ENCODE measurements at places on chromosomes 4 and X.
A peak's percentile ranks its signal among the peaks of the same experiment; 100 is the strongest.

- DNase-seq: no peak
These were observed 102.1 kb downstream of the CPZ start for GRCh38 chr4:8694651-8695151.

- DNase-seq: peak; percentile 11
These were observed 305.5 kb upstream of the TACR3 start for GRCh38 chr4:104025251-104025650.

GRCh38 chr4:155025762-155026457, 182.5 kb upstream of the NPY2R start:
- no peak for DNase-seq

- DNase-seq: no peak
These were observed 114.6 kb downstream of the RASL11B start for GRCh38 chr4:52976523-52977230.

- no peak for DNase-seq
These were observed 295.3 kb upstream of the CTSO start for GRCh38 chr4:156248917-156249316.

DNA sequence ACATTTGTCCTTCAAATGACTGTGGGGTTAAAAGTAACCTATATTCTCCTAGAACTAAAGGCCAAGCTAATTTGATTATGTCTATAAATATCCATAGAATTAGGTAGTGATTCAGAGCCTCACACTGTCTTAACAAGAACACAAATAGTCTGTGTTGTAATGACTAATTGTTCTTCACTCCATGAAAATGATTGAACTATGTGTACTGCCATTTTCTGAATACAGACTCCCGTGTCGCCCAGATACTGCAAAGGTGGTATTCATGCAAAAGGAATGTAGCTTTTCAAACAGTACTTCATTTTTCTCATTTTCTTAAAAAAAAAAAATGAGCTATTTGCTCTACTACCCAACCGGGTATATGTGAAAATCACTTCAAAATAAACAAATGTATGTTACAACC, 11.3 kb upstream of the PHKA2 start:
- no peak for DNase-seq

GRCh38 chr4:118352843-118353533, at the start of gene PRSS12:
PRSS12 (minus strand) TSS chr4:118353003; CDS start chr4:118352720, 283 bp downstream.
- no peak for DNase-seq

DNA sequence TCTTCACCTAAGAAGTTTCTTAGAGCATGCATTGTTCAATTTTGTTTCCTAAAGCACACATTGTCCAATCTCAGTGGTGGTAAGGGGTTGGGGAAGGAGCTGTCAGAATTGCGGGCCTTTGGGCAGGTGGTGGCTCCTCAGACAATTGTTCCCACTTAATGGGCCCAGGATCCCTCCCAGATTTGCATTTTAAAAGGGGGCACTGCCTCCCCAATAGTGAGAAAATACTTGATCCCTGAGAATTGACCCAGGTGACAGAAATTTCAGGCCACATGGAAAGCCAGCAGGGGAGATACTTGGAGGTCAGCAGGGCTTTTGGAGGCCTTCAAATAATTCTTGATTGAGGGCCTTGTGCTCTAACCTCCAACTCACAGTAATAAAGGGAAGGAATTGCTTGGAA, 217.1 kb downstream of the ZNF674 start:
- DNase-seq: no peak

GRCh38 chr4:95508421-95508820, 40.4 kb downstream of the UNC5C start:
- DNase-seq: no peak

DNA sequence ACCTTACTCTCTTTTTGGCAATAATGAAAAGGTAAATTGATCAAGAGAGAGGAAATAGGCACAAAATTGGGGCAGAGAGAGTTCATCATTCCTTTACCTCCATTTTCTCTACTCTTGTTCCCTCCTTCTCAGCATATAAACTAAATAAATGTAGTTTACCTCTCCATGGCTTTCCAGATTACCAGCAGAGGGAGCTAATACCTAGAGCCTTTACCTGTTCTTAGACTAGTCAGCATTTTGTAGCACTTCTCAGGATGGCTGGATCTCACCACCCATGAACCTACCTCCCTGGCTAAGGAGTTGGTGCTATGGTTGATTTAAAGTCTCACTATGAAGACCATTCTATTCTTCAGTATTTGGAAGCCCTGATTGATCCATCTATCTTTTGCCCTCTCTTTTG, 15.7 kb downstream of the OFD1 start:
- DNase-seq: peak; percentile 13

DNA sequence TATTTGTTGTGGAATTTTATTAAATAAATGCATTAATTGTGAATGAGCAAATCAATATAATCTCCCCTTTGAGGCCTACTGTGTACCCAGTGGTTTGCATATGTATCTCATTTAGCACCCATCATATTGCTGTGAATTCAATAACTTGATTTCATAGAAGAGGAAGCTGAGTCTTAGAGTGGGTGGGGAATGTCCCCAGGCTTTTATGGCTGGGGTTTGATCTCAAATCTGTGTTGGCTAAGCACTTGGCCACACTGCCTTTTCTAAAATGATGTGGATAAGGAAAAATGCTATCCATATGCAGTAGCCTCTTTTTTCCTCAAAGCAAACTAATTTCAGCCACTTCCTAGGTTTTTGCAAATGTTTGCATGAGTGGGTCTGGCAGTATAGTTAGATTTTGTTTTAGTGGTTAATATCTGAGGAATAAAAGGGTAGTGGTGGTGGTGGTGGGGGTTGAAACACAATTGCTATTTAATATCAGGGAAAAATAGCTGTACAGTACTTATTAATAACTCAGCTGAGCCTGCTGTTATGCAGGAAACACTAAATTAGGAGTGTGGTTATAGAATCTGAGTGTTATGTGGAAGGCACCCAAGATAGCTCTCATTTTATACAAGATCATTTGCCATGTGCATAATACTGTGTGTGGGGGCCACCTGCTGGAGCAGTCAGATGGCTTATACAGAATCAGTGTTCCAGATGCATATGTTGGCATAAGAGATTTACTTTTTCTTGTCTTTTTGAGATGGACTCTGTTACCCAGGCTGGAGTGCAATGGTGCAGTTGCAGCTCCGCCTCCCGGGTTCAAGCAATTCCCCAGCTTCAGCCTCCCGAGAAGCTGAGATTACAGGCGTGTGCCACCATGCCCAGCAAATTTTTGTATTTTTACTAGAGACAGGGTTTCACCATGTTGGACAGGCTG, 108.0 kb downstream of the TMEM131L start:
- peak; percentile 10 for DNase-seq

DNA sequence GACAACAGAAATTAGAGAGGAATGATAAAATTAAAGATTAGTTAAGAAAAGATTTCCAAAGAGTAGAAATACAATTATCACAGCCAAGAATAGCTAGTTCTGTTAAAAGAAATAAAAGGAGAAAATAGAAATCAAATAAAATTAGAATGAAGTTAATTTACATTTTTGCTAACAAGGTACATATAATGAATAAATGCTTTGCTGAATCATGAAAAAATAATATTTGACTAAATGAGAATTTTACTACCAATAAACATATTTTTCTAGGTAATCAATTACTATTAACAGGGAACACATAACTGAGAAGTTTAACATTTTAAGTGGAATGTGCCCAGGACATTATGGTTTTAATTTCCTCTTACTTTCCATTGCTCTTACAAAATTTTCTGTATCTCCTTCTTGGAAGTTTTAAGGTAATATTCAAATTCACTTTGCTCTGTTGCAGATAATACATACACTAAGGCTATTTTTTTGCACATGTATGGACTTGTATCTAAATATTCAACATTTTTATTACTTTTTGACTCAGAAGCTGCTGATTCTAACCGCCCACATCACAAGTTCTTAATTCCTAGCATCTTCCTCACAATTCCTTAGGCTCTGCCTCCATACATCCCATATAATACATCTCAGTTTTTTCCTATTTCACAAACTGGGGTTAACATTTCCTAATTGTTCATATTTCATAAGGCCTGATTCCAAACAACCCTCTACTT, 870.7 kb upstream of the INTU start:
- DNase-seq: no peak

DNA sequence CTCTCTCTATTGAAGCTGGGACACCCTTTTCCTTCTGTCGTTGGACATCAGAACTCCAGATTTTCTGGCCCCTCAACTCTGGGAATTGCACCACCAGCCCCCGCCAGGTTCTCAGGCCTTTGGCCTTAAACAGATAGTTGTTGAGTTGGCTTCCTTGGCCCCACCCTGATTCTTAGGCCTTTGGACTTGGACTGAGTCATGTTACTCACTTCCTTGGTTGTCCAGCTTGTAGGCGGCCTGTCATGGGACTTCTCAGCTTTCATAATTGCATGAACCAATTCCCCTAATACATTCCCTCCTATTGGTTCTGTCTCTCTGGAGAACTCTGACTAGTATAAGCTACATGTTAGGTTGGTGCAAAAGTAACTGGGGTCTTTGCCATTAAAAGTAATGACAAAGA, 195.7 kb downstream of the GPAT3 start:
- DNase-seq: no peak

- DNase-seq: no peak
These were observed 419.9 kb upstream of the SLIT2 start for GRCh38 chr4:19831644-19832285.

- no peak for DNase-seq
These were observed 11.7 kb downstream of the MSN start for GRCh38 chrX:65679071-65679540.

DNA sequence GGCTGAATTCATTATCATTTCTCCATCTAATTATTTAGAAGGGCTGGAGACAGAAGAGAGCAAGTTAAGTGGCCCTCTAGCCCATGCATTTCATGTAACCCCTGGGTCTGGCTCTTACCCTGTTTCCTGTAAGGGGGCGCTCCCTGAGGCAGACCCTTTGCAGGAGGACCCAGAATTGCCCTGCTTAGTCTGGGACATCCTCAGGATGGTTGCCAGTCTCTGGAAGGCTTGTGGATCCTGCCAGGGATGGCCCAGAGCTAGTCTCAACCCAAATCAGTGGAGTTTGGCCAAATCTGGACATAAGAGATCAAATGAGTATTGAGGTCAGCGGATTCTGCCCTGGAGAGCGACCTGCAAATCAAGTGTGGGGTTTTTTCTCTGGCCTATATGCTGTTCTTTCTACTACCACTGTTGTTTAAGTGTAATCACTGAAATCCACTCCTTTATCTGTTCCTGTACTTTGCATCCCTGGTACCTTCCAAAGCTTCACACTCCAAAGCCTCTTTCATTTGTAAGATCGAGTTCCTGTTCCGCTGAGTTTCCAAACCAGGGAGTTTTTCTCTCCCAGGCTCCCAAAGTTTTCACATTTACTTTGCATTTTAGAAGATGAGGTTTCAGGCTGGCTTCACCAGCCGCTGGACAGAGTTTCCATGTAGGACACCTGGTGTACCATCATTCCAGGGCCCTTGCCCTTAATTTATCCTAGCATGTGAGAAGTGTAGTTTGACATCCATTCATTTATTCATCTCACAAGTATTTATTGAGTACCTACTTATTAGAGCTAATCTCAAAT, 6.3 kb downstream of the KLF3 start:
- DNase-seq: no peak

- no peak for DNase-seq
These were observed 57.8 kb downstream of the RS1 start for GRCh38 chrX:18613930-18614639.

GRCh38 chr4:146478009-146478408, 43.7 kb downstream of the SLC10A7 start:
- DNase-seq: peak; percentile 66

DNA sequence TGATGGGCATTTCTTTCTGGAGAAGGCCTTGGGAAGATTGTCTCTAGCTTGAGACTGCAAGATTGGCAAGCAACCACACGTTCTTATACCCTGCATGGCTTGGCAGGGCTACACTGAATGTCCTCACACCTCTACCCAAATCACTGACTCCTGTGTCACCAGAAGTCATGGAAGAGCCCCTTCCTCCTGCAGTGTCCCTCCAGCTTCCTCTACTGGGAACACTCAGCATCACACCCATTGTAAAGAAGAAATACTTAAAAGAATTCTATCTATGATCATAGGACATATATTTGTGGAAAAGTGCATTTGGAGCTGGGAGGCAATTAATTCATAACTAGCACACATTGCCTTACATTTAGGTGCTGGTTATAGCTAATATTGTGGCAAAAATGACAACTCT, 113.1 kb downstream of the CCSER1 start:
- no peak for DNase-seq

GRCh38 chr4:3689576-3690550, 76.3 kb upstream of the ADRA2C start:
- no peak for DNase-seq

GRCh38 chr4:160009656-160010493, 907.0 kb downstream of the RAPGEF2 start:
- no peak for DNase-seq

- no peak for DNase-seq
These were observed 160.3 kb upstream of the RASGEF1B start for GRCh38 chr4:81631958-81632441.

DNA sequence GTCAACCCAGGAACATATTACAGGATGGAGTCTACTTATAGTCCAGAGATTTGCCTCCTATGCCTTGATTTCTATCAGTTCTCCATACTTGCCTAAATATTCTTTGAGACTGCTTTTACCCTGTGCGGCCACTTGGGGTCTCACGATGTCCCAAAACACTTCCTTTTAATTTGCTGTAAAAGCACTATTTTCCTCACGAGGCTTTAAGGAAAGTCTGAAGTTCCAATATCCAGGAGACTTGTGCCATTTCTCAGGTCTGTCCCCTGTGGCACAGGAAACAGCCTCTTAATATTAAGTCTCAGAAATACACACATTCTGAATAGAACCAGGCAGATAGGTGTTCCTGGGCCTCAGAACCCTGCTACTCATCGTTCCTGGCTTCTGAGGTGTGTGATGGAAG, 142.9 kb downstream of the TMEM164 start:
- DNase-seq: no peak

DNA sequence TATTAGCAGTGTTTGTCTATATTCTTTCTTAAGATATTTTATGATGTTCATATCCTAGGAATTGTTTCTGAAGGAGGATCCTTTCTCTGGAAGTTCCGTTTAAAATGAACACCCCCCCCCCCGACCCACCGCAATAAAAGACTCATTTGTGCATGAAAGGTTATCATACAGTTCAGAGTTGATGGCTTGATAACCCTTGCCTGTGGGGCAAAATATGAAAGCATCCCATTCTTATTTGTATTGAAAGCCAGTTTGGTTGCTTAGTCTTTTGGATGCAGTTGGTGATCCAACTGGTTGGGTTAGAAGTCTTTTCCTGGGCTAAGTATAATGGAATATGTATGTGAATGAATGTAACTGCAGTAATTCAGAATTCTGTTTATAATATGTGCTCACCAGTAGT, 8.3 kb downstream of the INTS6L start:
- no peak for DNase-seq

DNA sequence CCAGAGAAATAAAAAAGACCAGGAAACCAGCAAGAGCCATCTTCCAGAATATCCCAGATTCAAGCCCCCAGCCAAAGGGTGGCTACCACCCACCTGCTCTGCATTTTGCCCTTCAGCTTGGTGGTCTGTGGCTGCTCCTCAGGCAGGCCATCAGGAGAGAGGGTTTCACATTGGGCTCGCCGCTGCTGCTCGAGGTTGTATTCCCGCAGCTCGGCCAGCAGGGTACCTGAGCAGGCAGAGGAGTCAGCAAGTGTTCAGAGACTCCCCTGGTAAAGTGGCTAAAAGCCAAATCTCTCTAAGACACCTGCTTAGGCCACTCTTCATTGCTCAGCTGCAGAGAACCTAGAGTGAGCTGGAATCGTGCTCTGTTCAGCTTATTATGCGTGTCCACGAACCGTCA, 110.8 kb upstream of the HSD17B10 start:
- no peak for DNase-seq
